A549 treated with DMSO at 1 μM for 4 hours (cell line): ENCODE measurements at places on chromosomes 7 and 10. TPM values are rescaled to one million over a fixed set of nuclear protein-coding genes. Genes with fewer than 3 reads are reported as not detected.

C7orf33 gene
- not detected in 5 replicates for total RNA-seq

HMX3 gene
- not detected in 5 replicates for total RNA-seq

EGR2 gene
- 0.26 to 0.86 TPM (median 0.36 TPM) in 5 replicates for total RNA-seq

STAMBPL1 gene
- total RNA-seq: 32.7 to 42.8 TPM (median 35.6 TPM) in 5 replicates

RHEB gene
- 113 to 169 TPM (median 156 TPM) in 5 replicates for total RNA-seq

SEMA3A gene
- 6.3 to 8.3 TPM (median 7.9 TPM) in 5 replicates for total RNA-seq

GRM3 gene
- total RNA-seq: not detected in 5 replicates

SVOPL gene
- not detected in 5 replicates for total RNA-seq

EFCAB10 gene
- 2.8 to 4.7 TPM (median 3.2 TPM) in 5 replicates for total RNA-seq

RBP3 gene
- total RNA-seq: not detected in 5 replicates

ZNF117 gene
- total RNA-seq: 0.11 to 0.25 TPM (median 0.18 TPM) in 5 replicates

AKR1D1 gene
- not detected in 5 replicates for total RNA-seq

WNT16 gene
- total RNA-seq: not detected in 5 replicates

CYP2C9 gene
- 0.03 to 0.12 TPM in 2 of 5 replicates, not detected in the others for total RNA-seq
